Activated CD4-positive, alpha-beta memory T cell treated with anti-CD3 and anti-CD28 coated beads for 36 hours (primary cell): ENCODE measurements at places on chromosomes 7 and 10.
A peak's percentile ranks its signal among the peaks of the same experiment; 100 is the strongest.

- DNase-seq = no peak
These were observed 19.7 kb downstream of the PWWP2B start for GRCh38 chr10:132416566-132417256.

DNA sequence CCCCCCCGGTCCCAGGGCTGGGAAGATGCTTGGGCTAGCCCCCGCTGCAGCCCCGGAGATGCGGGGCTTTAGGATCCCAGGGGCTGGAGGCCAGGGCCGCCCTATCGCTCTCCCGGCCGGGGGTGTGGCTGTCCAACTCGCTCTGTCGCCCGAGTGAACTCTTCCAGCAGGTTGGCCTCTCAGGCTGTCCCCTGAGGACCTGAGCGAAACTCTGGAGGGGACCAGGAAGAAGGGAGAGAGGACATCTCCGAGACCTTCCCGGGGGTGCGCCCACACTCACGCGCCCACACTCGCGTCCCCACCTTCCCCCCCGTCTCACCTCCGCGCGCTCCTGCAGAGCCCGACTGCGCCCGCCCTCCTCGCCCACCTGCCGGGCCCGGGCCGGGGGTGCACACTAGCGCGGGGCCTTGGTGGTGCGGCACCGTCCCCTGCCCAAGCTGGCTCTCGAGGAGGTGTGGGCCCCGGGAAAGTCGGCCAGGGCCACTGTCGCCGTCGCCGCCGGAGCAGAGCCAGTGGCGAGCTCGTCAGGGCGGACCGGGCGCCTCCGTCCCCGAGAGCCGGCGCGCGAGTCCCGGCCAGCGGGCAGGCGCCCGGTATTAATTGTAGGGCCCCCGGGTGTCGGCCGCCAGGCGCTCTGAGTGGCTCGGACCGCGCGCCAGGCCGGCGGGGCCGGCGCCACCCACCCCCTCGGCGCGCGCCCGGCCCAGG is 101.7 kb upstream of the SVIL start:
- peak; percentile 14 for DNase-seq

DNA sequence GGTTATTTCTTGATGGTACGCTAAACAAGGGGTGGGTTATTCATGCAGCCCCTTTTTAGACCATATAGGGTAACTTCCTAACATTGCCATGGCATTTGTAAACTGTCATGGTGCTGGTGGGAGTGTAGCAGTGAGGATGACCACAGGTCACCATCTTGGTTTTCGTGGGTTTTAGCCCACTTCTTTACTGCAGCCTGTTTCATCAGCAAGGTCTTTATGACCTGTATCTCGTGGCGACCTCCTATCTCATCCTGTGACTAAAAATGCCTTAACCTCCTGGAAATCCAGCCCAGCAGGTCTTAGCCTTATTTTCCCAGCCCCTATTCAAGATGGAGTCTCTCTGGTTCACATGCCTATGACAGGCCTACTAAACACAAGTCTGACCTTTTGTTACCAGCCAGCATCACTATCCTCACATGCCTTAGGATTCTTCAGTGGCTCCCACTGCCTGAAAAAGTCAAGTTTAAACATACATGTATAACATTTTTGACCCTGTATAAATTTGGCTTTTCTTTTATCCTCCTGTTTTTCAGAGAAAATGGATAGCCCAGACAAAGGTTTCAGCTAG is 13.2 kb upstream of the COBL start:
- DNase-seq = no peak

DNA sequence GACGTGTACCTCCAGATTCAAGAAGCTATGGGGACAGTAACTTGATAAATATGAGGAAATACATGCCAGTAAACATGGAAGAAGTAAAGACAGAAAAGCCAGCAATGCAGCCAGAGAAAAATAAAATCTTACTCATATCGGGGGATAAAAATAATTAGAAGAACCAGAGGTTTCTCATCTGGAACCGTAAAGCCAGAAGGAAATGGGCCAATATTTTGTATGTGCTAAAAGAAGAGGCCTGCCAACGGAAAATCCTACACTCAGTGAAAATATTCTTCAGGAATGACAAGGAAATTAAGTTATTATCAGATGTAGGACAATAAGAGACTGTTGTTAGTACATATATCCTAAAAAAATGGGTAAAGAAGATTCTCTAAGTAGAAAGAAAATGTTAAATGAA is 401.2 kb downstream of the CDC14C start:
- DNase-seq = no peak

DNA sequence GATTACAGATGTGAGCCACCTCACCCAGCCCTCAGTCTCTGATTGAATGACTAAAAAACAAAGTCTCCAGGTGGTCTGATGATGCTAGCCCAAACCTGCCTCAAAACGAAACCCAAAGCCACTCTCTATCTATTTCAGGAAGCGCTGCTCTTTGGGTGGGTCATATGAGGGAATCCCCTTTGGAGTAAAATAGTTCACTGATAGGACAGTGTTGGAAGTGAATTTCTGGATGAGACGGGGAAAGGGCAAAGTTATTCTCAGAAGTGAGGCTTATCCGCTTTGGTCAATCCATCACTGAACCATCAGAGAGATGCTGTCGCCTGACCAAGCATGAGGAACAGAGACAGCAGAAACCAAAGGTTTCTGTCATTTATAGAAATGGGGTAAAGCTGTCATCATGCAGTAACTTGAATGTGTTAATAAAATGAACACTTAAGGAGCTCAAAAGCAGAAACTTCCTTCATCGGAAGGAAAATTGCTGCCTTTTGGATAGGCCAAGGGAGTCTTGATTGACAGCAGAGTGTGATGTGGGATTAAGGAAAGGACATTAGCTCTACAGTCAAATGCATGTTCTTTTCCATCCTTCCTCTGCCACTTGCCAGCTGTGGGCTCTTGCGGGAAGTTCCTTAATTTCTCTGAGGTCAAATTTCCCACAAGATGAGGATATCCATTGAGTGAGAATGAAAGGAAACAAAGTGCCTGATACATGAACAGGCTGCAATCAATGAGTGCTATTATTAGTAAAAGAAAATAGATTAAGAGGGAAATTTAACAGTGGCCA is 64.9 kb upstream of the C1QL3 start:
- peak; percentile 10 for DNase-seq

- DNase-seq = no peak
These were observed 49.1 kb downstream of the RAPGEF5 start for GRCh38 chr7:22307816-22308215.

DNA sequence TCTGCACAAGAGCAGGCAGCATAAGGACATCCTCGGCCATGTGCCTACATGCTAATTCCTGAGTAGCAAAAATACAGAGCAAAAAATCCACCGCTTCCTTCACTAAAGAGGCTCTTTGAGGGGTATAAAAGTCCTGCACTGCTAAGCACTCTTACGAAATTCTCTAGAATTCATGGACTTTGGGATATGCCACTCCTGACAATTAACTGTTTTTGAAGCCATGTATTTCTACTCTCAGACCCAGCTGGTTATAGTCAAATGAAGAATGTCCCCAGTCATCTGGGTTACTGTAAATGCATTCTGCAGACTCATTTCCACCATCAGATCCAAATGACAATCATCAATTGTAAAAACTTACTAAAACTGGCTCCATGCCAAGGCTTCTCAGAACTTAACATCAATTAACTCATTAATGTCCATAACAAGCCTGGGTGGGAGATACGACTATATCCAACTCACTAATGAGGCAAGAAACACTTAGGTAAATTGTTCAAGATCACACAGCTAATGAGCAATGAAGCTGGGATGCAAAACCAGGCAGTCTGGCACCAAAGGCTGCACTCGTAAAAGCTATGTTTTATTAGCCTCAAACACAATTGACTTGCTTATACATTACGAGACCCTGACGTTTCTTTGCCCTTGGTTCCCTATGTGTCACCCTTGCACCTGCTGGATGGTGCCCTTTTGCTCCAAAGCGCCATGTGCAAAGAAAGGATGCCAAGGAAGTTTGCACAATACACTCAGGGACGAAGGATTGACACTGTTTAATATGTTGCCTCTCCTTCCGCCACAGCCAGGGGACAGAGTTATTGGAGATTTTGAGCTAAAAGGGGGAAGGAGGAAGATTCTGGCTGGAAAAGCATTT is 250.4 kb downstream of the ELMO1 start:
- no peak for DNase-seq

DNA sequence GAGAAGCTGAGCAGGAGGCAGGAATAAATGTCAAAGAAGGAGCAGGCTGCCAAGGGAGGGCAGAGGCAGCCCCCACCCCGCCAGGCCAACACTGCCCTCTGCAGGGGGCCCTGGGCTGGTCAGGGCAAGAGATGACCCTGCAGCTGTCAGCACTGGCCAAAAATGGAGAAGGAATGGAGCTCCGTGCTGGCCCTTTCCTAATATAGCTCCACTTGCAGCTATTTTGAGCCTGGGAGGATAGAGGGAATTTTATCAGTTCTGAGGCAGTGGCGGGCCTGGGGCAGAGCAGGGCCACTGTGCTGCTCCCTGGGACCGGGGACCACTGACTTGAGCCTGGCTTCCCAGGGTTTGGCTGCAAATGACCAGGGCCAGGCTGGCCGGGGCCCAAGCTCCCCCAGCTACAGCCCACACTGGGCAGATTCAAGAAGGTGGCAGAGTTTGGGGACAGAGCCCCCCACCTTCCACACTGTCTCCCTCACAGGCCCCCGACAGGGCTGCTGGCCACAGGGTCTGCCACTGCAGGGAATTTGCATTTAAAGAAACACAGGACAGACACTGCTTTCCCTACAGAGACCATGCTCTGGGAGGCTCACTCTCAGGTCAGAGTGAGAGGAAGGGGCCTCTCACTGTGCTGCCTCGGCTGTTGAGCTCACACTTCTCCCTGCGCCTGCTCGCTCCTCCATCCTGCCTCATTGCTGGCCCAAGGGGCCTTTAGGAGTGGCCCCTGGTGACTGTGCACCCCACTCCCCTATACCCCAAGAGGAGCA is 16.2 kb downstream of the LDB3 start:
- DNase-seq = peak; percentile 11

DNA sequence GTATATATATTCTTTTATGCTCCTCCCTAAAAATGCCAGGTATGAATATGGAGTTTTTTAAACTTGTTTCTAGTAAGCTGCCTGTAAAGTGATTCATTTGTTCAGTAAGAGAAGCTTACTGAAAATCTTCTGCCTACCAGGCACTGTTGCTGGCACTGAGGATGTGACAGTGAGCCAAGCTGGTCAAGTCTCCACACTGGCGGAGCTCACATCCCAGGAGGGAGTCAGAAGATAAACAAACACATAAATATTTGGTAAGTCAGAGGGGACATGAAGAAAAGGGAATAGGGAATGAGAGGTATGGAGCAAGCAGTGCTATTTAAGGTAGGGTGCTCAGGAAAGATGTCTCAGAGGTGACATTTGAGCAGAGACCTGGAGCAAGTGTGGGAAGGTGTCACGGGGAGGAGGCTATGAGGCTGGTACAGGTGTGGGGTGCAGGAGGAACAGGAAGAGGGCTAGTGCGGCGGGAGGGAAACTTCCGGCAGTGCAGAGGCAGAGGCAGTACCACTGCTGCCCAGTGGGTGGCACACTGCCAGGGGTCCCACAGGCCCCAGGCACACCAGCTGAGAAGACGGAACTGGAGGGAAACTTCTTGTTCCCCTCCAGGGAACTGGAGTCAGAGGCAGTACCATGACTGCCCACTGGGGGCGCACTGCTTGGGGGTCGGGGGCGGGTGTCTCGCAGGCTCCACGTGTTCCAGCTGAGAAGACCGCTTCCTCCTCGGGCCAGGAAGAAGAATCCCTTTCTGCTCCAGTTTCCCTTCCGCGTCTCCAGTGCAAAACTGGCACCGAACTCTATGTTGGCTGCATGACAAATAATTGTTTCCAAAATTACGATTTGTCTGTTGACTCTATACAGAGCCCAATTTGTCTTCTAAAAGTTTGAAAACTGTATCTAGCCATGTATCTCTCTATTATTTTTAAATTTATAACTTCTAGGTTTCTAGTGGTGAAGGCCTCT is 161.0 kb downstream of the TEX36 start:
- DNase-seq = peak; percentile 16

DNA sequence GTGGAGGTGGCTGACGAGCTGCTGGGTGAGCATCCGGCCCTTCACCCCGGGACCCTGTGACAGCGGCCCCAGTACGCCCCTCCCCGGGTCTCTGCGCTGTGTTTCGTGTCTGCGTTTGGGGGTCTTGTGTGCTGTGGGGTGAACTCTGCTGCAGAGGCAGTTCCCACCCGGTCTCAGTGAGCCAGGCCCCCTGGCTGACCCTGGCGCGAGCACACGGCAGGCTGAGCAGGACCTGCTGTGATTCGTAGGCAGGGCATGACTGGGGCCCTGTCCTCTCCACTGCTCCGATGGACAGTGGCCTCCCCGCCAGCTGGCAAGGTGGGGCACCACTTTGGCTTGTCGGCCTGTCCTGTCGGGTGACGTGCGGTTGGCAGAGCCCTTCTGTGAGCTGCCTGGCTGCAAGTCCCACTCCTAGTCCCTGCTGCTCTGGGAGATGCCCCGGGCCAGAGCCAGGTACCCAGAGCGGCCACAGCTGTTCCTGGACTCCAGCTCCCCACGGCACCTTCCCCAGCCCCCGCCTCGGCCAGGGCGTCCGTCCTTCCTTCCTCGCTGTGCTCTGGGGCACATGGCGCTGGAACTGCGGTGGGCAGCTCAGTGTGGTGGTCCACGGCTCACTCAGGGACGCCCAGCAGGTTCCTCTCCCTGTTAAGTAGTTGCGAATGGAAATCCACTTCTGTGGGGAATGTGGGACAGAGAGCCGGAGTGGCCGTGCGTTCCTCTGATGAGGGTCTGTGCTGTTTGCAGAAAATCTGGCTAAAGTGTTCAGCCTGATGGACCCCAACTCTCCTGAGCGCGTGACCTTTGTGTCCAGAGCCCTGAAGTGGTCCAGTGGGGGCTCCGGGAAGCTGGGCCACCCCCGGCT is 10.5 kb downstream of the GET4 start:
- DNase-seq = no peak

DNA sequence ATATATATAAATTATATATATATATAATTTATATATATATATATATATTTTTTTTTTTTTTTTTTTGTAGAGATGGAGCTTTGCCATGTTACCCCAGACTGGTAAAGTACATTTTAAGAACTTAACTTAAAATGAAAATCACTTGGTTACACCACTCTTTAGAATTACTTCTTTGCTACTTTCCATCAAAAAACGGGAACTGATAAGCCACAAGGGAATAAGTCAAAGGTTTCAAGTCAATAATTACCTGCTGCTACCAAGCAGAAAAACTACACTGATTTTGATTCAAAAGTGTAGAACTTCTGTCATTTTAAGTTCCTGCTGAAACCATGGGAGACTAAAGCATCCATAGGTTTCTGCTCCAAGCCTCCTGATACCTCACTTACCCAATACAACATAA is 12.2 kb downstream of the PPA1 start:
- no peak for DNase-seq
